ENCODE measurements at places on chromosomes 11 and 22.

- DNase-seq = no peak
These were observed 4.0 kb downstream of the STIM1 start for GRCh38 chr11:3859373-3859881.

DNA sequence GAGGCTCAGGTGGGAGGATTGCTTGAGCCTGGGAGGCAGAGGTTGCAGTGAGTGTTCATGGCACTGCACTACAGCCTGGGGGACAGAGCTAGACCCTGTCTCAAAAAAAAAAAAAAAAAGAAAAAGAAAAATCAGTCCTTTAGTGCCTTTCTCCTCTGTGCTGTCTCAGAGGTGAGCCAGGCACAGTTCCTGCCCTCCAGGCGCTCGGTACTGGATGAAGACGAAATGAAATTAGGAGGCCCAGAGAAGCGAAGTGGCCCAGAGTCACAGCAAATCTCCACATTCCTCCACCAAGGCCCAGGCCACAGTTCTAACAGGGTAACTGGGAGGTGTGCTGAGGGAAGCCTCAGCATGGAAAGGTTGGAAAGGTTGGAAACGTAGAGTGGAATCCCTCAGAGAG is 4.9 kb downstream of the PLEKHB1 start:
- no peak for DNase-seq

- no peak for DNase-seq
These were observed 72.6 kb downstream of the NAV2 start for GRCh38 chr11:19785265-19785664.

- DNase-seq = no peak
These were observed 105.5 kb downstream of the PARVA start for GRCh38 chr11:12482839-12483238.

- no peak for DNase-seq
These were observed 48.9 kb downstream of the CD82 start for GRCh38 chr11:44614281-44614775.

DNA sequence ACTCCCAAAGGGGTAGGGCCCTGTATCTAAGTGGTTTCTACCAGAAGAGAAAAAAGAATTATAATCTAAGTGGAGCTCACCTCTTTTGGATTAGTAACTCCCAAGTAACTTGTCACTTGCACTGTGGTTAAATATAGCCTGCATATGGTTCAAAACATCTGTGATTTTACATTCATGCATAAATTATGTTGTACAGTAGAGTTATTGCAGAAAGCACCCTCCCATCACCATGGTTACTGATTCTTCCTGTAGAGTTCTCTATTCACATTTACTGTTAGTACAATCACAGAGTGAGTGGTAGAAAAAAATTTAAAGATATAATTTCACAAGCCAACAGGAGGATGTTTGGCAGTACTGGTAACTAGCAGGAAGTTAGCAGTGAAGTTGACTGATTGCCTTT is 80.4 kb downstream of the LRRC4C start:
- DNase-seq = no peak

- no peak for DNase-seq
These were observed 6.7 kb upstream of the RTN4RL2 start for GRCh38 chr11:57453543-57454177.

DNA sequence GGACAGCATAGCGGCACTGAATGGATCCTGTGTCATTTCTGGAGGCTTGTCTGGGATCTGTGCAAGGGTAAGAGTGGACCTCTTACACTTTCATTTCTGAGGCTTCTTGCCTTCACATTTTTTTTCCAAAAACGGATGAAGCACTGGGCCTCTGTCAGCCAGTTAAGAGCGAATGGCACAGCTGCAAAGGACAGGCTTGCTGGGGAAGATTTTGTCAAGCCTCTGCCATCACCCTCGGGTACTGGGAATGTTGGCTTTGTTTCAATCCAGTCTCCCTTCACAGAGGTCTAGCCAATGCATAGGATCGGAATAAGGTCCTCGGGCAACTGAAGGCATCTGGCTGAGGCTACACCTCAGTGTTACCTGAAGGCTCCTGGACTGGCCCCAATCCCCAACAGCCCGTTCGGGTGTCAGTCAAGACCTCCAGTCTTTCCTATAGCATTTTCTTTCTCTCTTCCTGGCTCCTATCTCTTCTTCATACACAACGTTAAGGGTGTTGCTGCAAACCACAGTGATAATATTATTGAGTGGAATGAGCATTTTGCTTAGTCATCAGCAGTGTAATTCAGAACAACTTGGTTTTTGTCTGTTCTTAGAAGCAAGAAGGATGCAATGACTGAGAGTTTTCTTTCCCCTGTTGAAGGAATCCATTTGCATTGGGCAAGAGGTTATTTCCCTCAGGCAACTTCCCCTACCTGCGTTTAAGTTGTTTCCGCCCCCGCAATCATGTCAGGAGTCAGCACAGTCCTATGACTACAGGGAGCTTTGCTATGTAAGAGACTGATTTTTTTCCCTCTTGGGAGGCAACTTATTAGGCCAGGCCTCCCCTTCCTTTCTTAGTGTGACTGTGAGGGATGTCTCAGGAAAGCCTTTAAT is 22.8 kb downstream of the NPAT start:
- DNase-seq = peak; percentile 71

- DNase-seq = no peak
These were observed 33.8 kb downstream of the ADAMTS8 start for GRCh38 chr11:130394615-130395014.

DNA sequence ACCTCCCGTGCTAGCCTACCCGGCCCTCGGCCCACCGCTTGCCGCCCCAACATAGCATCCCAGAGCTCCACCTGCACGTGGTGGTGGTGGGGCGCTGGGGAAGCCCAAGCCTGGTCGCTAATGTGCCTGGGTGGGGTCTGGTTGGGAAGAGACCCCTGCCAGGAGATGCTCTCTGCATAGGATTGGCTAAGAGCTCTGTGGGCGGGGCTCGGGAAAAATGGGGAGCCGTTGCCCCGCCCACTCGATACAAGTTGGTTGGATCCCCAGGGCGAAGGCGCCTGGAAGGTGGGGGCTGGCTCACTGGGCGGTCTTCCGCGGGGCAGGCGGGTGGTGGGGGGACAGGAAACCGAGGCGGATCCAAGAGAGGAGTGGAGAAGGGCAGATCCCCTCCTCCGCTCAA is 7.6 kb downstream of the LRRC10B start:
- no peak for DNase-seq

Measured in stimulated activated CD4-positive, alpha-beta T cell treated with anti-CD3 and anti-CD28 coated beads, Interleukin-4, amount 100 ng/mL, for 4 hours (primary cell).